ENCODE measurements at places on chromosomes 7 and 10. TPM values are rescaled to one million over a fixed set of nuclear protein-coding genes. Genes with fewer than 3 reads are reported as not detected.
A peak's percentile ranks its signal among the peaks of the same experiment; 100 is the strongest.

DNA sequence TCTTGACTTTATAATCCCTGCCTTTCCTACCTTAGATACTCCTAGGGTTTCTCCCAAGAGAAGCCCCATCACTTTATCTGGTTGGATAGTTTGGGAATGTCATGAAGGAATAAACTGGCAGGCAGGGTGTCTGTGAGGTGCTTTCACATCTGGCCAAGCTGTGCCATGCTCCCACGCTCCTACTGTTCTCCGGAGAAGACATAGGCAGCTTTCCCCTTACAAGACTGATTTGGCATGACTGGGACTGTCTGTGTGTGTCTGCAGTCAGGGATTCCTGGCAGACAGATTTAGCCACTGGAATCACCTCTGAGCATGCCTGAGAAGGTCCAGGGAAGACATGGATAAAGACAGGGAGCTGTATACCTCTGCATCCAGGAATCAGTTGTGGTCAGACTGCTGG is 45.3 kb downstream of the HK1 start:
- H3K4me3 ChIP-seq = no peak overlapping the region
- peaks cover 75% of the 10 kb centered on the region for H3K4me1 ChIP-seq
- no peaks in the 10 kb centered on the region for H3K27me3 ChIP-seq
- peak overlapping the region; percentile 6 for H3K27ac ChIP-seq
- no peaks in the 10 kb centered on the region for H3K36me3 ChIP-seq

Gene FAM131B
- 4.0 TPM for total RNA-seq

Gene CLDN3
- 0.32 TPM for total RNA-seq

GRCh38 chr10:95755511-95756004 is 405 bp upstream of the ENTPD1 start:
- H3K36me3 ChIP-seq = no peaks in the 10 kb centered on the region
- DNase-seq = no peak
- H3K4me3 ChIP-seq = peak overlapping the region; percentile 68
- H3K27ac ChIP-seq = no peak overlapping the region
- H3K4me1 ChIP-seq = peaks cover 35% of the 10 kb centered on the region
- H3K27me3 ChIP-seq = peaks cover 4% of the 10 kb centered on the region

- no peaks in the 10 kb centered on the region for H3K27me3 ChIP-seq
- peak overlapping the region; percentile 79 for H3K27ac ChIP-seq
- DNase-seq = no peak
Observed at GRCh38 chr7:50821457-50822008, 38.8 kb upstream of the GRB10 start.

GRCh38 chr10:71263376-71263775 is 51.0 kb downstream of the UNC5B start:
- H3K4me1 ChIP-seq = peaks cover 94% of the 10 kb centered on the region
- no peak overlapping the region for H3K4me3 ChIP-seq
- no peaks in the 10 kb centered on the region for H3K27me3 ChIP-seq
- no peaks in the 10 kb centered on the region for H3K36me3 ChIP-seq

GRCh38 chr7:117873310-117874190 is at the start of gene CTTNBP2:
Gene CTTNBP2 (minus strand): TSS chr7:117873441. CDS start chr7:117873415, 26 bp downstream.
- DNase-seq = peak; percentile 92
- H3K27me3 ChIP-seq = peaks cover 20% of the 10 kb centered on the region
- H3K4me1 ChIP-seq = peaks cover 19% of the 10 kb centered on the region
- no peaks in the 10 kb centered on the region for H3K36me3 ChIP-seq
- H3K27ac ChIP-seq = peak within 1 kb of the TSS; percentile 34
- peak within 1 kb of the TSS; percentile 78 for H3K4me3 ChIP-seq

Gene ABCF2
- total RNA-seq = 35.8 TPM

GRCh38 chr7:2353936-2354185 is 766 bp upstream of the EIF3B start:
- no peaks in the 10 kb centered on the region for H3K27me3 ChIP-seq
- peaks cover 30% of the 10 kb centered on the region for H3K4me1 ChIP-seq
- H3K4me3 ChIP-seq = peak overlapping the region; percentile 89
- H3K27ac ChIP-seq = peak overlapping the region; percentile 100
- no peak for DNase-seq
- H3K36me3 ChIP-seq = peaks cover 2% of the 10 kb centered on the region

Gene CPA4
- 2.1 TPM for total RNA-seq

- peaks cover 7% of the 10 kb centered on the region for H3K4me1 ChIP-seq
- H3K4me3 ChIP-seq = no peak overlapping the region
- DNase-seq = no peak
- H3K27ac ChIP-seq = no peak overlapping the region
Observed at GRCh38 chr7:45569290-45569685, 4.9 kb upstream of the ADCY1 start.

Gene FAM180A
- total RNA-seq = 0.27 TPM

Gene EVX1
- total RNA-seq = not detected

Gene PHTF2
- 52.6 TPM for total RNA-seq

- no peak for DNase-seq
- H3K27ac ChIP-seq = peak overlapping the region; percentile 99
- H3K4me3 ChIP-seq = no peak overlapping the region
- H3K4me1 ChIP-seq = peaks cover 64% of the 10 kb centered on the region
- H3K36me3 ChIP-seq = peaks cover 2% of the 10 kb centered on the region
Observed at GRCh38 chr7:101880282-101881054, 63.0 kb downstream of the CUX1 start.

- H3K4me1 ChIP-seq = peaks cover 5% of the 10 kb centered on the region
- no peak overlapping the region for H3K27ac ChIP-seq
- H3K4me3 ChIP-seq = no peak overlapping the region
- no peaks in the 10 kb centered on the region for H3K27me3 ChIP-seq
Observed at GRCh38 chr10:32244421-32245207, 102.3 kb downstream of the EPC1 start.

DNA sequence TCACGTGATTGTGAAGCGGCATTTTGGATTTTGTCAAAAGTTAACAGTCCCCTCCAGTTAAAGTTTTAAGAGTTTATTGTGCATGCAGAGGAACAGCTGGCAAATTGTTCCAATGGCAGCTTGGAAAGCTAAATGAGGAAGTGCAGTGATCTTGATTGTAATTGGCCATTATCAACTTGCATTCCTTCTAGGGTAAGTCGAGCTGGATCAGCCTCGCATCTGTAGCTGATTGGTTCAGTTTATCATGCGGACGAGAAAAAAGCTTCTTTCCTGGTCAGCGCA is 566 bp downstream of the ZNF789 start:
- H3K27ac ChIP-seq = peak overlapping the region; percentile 96
- H3K36me3 ChIP-seq = no peaks in the 10 kb centered on the region

DNA sequence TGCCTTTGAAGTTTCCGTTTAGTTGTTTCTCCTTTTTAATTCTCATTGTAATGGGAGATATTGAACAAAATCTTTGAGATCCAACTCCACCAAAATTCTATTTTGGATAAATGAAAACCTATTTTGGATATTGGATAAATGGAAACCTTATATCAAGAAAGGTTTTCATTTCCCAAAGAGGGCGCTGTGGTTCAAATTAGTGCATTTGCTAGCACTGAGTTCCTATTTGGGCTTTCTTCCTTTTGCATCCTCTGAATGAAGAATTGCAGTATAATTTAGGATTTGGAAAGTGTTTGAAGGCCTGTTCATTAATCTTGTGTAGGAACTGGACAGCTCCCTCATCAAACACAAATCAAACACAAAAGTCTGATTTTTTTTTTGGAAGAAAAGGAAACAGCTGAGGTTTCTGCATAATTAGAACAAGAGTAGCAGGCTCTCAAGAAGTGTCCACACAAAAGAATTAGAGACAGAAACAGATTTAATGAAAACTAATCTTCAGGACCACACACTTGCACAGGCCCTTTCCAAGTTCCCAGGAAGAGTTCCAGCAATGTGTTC is 80.8 kb upstream of the KLF14 start:
- DNase-seq = no peak
- no peaks in the 10 kb centered on the region for H3K4me1 ChIP-seq
- no peak overlapping the region for H3K27ac ChIP-seq
- no peak overlapping the region for H3K4me3 ChIP-seq

Gene ADRA2A
- total RNA-seq = 0.17 TPM

GRCh38 chr7:145700488-145700887 is 416.1 kb upstream of the CNTNAP2 start:
- no peaks in the 10 kb centered on the region for H3K4me1 ChIP-seq
- H3K36me3 ChIP-seq = no peaks in the 10 kb centered on the region
- no peaks in the 10 kb centered on the region for H3K27me3 ChIP-seq
- no peak for DNase-seq
- H3K4me3 ChIP-seq = no peak overlapping the region

GRCh38 chr7:55970978-55971377 is 6.6 kb downstream of the NIPSNAP2 start:
- H3K27me3 ChIP-seq = no peaks in the 10 kb centered on the region
- no peak for DNase-seq

DNA sequence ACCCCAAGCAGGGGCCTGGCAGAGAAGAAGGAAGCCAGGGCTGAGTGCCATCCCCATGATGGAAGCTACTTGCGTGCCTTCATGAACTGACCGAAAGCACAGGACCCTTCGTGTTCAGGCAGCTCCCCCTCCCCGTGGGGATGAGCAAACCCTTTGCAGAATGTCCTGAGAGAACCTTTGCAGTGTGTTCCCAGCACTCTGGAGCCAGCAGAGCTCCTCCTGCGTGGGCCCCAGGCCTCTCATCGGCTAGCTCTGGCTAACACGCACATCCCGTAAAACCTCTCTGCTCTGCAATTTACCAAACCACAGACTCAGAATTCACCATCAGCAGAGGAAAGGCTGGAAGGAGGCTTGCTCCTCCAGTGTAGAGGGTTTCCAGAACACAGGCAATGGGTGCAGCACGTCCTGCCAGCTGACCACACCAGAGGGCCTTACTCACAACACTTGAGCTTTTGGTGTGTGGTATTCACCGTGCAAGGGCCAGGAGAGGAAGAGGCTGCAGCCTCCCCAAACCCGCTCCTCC is 3.1 kb downstream of the SH3PXD2A start:
- no peaks in the 10 kb centered on the region for H3K36me3 ChIP-seq
- no peak overlapping the region for H3K4me3 ChIP-seq
- H3K27me3 ChIP-seq = peaks cover 21% of the 10 kb centered on the region
- DNase-seq = no peak
- peaks cover 20% of the 10 kb centered on the region for H3K4me1 ChIP-seq

Gene PNLIP
- not detected for total RNA-seq

DNA sequence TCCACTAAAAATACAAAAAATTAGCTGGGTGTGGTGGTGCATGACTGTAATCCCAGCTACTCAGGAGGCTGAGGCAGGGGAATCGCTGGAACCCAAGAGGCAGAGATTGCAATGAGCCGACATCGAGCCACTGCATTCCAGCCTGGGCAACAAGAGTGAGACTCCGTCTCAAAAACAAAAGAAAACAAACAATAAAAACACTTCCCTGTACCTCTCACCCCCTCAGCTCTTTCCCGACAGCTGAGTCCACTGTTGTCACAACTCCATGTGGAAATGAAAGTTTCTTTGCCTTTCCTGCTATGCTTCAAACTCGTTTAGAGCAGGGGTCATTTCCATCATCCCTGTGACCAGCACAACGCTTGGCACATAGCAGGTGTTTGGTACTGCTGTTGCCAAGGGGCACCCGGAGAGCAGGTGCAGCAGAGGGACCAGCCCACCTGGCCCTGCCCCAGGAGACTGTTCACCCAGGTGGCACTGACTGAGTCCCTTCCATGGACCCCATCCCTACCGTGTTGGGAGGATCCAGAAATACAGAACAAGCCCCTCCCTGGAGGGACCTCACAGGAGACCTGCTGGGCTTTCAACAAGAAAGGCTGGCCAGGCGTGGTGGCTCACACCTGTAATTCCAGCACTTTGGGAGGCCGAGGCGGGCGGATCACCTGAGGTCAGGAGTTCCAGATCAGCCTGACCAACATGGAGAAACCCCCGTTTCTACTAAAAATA is 4.9 kb downstream of the TMEM130 start:
- H3K4me1 ChIP-seq = peaks cover 51% of the 10 kb centered on the region
- H3K27ac ChIP-seq = peak overlapping the region; percentile 90
- DNase-seq = peak; percentile 65
- H3K36me3 ChIP-seq = peaks cover 2% of the 10 kb centered on the region
- no peak overlapping the region for H3K4me3 ChIP-seq

Gene MLLT10
- 37.5 TPM for total RNA-seq

DNA sequence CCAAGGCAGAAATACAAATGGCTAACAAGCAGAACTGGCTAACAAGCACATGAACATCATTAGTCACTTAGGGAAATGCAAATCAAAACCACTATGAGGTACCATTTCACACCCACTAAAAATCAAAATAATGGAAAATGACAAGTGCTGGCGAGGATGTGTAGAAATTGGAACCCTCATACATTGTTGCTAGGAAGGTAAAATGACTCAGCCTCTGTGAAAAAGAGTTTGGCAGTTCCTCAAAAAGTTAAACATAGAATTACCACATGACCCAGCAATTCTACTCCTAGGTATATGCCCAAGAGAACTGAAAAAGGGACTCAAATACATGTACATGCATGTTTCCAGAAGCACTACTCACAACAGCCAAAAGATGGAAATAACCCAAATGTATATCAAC is 52.8 kb upstream of the ANAPC16 start:
- peaks cover 7% of the 10 kb centered on the region for H3K36me3 ChIP-seq
- no peak overlapping the region for H3K4me3 ChIP-seq
- no peak for DNase-seq
- H3K27ac ChIP-seq = peak overlapping the region; percentile 23

DNA sequence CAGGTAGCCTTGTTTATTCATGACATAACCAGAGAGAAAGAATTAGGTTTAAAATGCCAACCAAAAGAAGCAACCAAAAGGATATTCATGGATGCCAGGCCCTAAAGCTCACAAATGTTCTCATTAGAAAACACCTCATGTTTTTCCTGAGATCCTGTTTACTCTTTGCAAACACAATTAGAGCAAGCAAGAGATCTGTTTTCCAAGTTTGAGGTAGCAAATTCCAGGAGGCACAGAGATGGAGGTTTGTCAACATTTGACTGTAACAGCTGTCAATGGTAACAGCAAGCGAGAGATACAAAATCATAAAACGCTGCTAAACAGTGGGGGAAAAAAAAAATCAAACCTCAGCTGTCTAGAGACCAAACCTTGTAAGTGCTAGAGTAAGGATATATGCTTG is 182.2 kb downstream of the PLXDC2 start:
- no peak for DNase-seq
- H3K4me1 ChIP-seq = peaks cover 46% of the 10 kb centered on the region
- no peaks in the 10 kb centered on the region for H3K27me3 ChIP-seq
- peaks cover 11% of the 10 kb centered on the region for H3K36me3 ChIP-seq
- no peak overlapping the region for H3K27ac ChIP-seq

GRCh38 chr7:157688533-157689268 is 351.9 kb downstream of the DNAJB6 start:
- no peaks in the 10 kb centered on the region for H3K36me3 ChIP-seq
- H3K27ac ChIP-seq = no peak overlapping the region
- H3K27me3 ChIP-seq = peaks cover 47% of the 10 kb centered on the region
- H3K4me3 ChIP-seq = no peak overlapping the region

DNA sequence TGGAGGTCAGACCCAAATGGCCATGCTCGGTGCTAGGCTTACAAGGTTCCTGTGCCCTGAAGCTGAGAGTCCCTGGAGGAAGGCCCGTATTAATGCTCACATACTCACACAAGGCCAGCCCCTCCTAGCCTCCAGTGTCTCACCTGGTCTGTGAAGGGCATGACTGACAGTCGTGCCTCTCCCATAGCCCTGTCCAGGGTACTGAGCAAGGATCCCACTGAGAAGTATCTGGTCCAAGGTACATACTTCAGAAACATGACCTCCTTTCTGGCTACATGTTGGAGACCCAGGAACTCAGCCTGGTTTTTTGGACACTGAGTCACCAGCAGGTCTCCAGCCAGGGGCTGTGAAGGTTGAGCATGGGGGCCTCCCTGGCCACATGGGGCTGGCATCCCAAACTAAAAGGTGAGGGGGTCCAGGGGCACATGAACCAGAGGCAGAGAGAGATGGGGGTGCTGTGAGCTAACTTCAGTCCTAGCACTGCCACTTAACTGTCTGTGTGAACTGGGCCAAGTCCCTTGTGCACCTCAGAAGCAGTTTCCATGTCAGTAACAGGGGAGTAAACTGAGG is 17.6 kb upstream of the RASGEF1A start:
- DNase-seq = no peak
- peaks cover 36% of the 10 kb centered on the region for H3K27me3 ChIP-seq
- H3K4me1 ChIP-seq = no peaks in the 10 kb centered on the region
- no peaks in the 10 kb centered on the region for H3K36me3 ChIP-seq
- no peak overlapping the region for H3K27ac ChIP-seq
